Non-pigmented ciliary epithelial cell (primary cell): ENCODE measurements at places on chromosomes 16 and 17.

GRCh38 chr16:15482068-15482747 lies 47.8 kb downstream of the BMERB1 start:
- peak; percentile 99 for DNase-seq

DNA sequence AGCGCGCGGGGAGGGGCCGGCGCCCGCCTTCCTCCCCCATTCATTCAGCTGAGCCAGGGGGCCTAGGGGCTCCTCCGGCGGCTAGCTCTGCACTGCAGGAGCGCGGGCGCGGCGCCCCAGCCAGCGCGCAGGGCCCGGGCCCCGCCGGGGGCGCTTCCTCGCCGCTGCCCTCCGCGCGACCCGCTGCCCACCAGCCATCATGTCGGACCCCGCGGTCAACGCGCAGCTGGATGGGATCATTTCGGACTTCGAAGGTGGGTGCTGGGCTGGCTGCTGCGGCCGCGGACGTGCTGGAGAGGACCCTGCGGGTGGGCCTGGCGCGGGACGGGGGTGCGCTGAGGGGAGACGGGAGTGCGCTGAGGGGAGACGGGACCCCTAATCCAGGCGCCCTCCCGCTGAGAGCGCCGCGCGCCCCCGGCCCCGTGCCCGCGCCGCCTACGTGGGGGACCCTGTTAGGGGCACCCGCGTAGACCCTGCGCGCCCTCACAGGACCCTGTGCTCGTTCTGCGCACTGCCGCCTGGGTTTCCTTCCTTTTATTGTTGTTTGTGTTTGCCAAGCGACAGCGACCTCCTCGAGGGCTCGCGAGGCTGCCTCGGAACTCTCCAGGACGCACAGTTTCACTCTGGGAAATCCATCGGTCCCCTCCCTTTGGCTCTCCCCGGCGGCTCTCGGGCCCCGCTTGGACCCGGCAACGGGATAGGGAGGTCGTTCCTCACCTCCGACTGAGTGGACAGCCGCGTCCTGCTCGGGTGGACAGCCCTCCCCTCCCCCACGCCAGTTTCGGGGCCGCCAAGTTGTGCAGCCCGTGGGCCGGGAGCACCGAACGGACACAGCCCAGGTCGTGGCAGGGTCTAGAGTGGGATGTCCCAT lies 232.8 kb downstream of the SEC14L1 start:
- DNase-seq, result no peak

DNA sequence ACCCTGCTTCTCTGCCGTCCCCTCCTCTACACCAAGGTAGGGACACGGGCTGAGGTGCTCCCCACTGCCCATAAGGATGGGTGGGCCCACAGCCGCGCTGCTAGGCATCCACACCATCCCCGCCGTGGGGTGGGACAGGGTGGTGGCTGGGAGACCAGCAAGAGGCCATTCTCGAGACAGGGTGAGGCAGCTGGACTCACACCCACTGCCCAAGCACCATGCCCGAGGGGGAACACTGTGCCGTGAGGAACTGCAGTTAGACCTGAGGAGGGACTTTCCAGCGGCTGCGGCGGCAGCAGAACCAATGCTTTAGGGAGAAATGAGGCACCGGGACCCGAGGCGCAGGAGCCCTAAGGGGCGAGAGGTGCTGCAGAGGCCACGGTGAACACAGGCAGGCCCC lies 13.3 kb downstream of the PKD1 start:
- DNase-seq, result no peak

DNA sequence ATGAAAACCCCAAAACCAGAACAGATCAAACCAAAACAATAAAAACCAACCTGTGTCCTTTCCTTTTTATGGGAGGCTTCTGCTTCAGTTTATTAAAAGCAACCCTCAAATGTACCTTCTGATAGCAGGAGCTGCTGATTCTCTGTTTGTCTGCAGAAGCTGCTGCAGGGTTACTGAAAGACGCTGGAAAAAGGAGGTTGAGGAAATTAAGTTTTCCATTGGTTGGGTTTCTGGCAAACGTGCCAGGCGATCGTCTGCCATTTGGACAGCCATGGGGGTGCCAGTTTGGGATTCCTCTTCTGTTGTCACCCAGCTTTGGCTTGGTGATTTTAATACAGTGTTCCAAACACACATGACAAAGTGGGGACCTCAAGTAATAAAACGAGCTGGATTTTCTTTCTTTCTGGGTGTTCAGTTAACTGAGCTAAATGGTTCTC lies 185.4 kb upstream of the ZFHX3 start:
- DNase-seq, result no peak

DNA sequence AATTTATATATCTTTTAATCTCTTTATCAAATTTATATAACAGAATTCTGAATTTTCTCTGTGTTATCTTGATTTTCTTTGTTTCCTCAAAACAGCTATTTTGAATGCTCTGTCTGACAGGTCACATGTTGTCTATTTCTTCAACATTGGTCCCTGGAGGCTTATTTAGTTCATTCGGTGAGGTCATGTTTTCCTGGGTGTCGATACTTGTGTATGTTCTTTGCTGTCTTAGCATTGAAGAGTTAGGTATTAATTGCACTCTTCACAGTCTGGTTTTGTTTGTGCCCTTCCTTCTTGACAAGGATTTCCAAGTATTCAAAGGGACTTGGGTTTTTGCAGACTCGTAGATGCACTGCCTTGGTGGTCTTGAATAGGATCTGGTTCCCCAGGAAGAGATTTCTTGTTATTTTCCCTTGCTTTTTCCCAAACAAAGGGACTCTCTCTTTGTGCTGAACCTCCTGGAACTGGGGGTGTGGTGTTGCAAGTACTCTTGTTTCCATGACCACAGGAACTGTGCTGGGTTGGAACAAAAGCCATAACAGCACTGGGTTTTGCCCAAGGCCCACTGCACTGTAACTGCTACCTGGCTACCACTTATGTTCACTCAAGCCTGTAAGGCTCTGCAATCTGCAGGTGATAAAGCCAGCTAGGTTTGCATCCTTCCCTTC lies 1483.0 kb downstream of the CDH8 start:
- no peak for DNase-seq

- no peak for DNase-seq
These were observed at the start of gene ZSCAN10 for GRCh38 chr16:3098459-3099394. Gene ZSCAN10, minus strand, starts transcription at chr16:3099294. Its CDS starts 6,357 bp downstream, at chr16:3092937.
